T-helper 1 cell treated with Interleukin-12 subunit alpha and Interleukin-12 subunit beta and Interleukin-4 antibody, amounts not matched to agents 30 ng/mL and 1 ng/mL, for 36 hours (primary cell): ENCODE measurements at places on chromosomes 7 and 10. TPM values are rescaled to one million over a fixed set of nuclear protein-coding genes. Genes with fewer than 3 reads are reported as not detected.

The TRIP6 gene
- total RNA-seq = 26.3 and 28.4 TPM in 2 replicates

The TMEM213 gene
- total RNA-seq = 3.7 and 4.6 TPM in 2 replicates

The PTF1A gene
- total RNA-seq = not detected in 2 replicates

The PIK3CG gene
- total RNA-seq = 36.5 and 39.3 TPM in 2 replicates

The CHCHD2 gene
- total RNA-seq = 473 and 479 TPM in 2 replicates

The SERPINE1 gene
- total RNA-seq = 0.17 TPM in 1 of 2 replicates, not detected in the other

The RSPH10B gene
- total RNA-seq = 0.44 TPM in 1 of 2 replicates, not detected in the other

The SPDYE8 gene
- total RNA-seq = not detected in 2 replicates

The SCRN1 gene
- 1.0 TPM in 2 replicates for total RNA-seq
